ENCODE measurements at places on chromosomes 11 and 22.
A peak's percentile ranks its signal among the peaks of the same experiment; 100 is the strongest.

- no peak for DNase-seq
Measured at GRCh38 chr11:107359701-107360100, 97.9 kb downstream of the CWF19L2 start.

- DNase-seq, result no peak
Measured at GRCh38 chr11:126392633-126393013, 37.1 kb downstream of the ST3GAL4 start.

- DNase-seq, result no peak
Measured at GRCh38 chr11:35751664-35752061, 89.1 kb downstream of the TRIM44 start.

DNA sequence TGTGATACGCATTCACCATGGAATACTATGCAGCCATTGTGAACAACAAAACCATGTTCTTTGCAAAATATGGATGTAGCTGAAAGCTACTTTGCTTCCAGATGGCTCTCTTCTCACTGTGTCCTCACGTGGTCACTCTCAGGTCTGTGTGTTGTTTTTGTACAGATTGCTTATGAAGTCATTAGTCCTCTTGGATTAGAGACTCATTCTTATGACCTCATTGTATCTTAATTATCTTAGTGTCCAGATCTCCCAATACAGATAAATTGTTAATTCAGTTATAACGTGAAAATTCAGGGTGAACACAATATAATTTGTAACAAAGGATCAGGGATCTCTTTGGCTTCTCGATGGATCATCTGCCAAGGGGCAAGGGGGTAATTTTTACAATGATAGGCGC, 100.4 kb upstream of the TOP3B start:
- DNase-seq, result no peak

DNA sequence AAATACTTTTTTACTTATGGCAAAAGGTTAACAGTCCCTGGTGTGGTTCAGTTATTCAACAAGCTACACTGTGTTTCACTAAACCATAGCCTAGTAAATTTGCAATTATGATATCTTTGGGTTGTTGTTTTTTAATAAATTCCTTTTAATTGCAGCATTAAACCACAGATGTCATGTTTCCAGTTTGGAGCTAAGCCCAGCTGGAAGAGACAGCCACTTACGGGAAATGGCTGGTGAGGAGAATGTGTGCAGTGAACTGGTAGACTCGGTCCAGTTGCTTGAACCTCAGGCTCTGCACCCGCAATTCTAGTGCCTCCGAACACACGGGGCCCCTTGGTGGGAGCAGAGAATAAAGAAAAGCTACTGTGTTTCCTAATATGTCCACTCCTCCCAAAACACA, 70.8 kb downstream of the WNT11 start:
- peak; percentile 76 for DNase-seq

DNA sequence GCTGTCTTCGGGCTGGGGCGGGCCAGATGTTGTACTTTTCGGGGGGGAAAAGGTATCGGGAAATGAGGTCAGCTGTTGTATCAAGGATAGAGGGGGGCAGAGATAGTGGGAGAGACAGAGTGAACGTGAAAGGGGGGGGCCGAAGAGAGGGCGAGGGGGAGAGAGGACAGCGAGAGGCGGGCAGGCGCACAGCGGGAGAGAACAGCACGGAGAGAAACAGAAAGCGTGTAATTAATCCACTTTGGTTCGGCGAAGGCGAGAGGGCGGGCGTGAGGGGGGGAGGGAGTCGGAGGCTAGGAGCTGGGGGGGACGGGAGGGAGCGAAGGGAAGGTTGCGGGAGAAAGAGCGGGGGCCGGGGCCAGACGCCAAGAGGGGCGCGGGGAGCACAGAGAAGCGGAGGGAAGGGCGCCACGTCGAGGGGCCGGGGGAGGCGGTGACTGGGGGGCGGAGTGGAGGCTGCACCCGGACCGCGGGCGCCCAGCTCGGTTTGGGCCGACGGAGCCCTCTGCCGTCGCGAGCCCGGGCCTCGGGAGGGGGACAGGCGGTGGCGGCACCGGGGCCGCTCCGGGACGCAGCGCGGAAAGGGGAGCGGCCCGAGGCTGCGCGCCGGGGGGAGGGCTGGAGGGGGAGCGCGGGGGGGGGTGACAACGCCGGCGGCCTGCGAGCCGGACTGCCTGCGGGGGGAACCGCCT, 612 bp downstream of the IGF2 start:
- DNase-seq, result peak; percentile 17

DNA sequence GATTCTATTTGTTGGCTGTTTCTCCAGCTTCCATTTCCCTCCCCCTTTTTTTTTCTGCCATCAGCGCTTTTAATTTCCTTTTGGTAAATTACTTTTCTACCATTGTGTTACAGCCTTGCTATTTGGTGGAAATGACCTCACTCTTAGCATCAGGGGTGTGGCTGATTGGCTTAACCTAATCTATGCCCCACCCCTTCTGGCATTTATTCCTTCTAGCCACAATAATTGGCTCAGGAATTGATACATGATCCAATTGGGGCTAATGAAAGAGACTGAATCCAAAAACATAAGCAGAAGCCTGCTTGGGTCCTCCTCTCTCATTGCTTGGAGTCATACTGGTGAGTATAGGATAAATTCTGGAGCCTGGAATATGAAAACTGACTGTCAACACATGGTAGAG, 402.4 kb upstream of the LRRC4C start:
- DNase-seq, result no peak

DNA sequence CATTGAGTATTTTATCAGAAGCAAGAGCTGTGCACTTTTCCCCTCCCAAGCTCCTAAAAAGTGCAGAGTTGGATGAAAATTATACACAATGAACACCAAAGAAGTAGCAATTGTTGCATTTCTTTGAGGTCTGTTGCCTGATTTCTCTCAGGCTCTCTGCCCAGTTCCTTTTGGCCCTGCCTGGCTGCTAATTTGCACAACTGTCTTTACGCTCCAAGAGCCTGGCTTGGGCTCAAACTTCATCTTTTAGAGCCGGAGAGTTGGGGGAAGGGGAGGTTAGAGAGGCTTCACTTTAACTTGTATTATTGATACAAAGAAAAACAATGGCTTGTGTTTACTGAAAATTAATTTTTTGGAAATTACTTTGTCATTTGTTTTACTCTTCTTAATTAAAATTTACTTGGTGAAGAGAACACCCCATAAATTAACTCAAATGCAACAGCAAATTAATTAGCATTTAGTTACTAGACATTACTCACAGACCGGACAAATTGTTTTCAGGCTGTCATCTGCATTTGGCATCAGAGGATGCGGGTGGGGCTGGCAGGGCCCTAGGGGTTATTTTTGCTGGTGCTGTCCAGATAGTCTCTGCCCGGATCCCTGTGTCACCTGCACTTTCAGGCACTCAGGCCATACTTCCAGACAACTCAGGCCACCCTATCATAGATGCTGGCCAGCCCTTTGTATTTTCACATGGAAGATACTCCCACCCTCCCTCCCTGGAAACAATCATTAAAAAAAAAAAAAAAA, 407.3 kb downstream of the NXPE2 start:
- no peak for DNase-seq

GRCh38 chr11:83361831-83362230, 75.7 kb upstream of the CCDC90B start:
- no peak for DNase-seq

GRCh38 chr11:66243782-66244535, 24.5 kb upstream of the RAB1B start:
- DNase-seq, result no peak

DNA sequence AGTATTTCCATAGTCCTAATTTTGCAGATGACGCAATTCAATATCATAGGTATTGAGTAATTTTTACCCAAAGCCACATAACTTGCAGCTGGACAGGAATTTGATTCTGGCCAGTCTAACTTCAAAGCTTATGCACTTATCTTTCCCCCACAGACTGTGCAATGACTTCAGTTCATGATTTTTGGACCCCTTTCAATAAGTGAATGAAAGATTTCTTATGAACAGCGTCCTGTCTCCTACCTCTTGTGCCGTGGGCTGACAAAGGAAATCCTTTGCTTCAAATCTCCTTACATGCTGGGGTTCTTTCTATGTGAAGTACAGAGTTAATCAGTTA, 217.7 kb upstream of the KIRREL3 start:
- DNase-seq, result no peak

GRCh38 chr22:20963201-20964052, 3.6 kb upstream of the AIFM3 start:
- no peak for DNase-seq

All from fibroblast of gingiva (primary cell).